NCI-H2029 (cell line): ENCODE measurements at places on chromosomes 4 and X.

DNA sequence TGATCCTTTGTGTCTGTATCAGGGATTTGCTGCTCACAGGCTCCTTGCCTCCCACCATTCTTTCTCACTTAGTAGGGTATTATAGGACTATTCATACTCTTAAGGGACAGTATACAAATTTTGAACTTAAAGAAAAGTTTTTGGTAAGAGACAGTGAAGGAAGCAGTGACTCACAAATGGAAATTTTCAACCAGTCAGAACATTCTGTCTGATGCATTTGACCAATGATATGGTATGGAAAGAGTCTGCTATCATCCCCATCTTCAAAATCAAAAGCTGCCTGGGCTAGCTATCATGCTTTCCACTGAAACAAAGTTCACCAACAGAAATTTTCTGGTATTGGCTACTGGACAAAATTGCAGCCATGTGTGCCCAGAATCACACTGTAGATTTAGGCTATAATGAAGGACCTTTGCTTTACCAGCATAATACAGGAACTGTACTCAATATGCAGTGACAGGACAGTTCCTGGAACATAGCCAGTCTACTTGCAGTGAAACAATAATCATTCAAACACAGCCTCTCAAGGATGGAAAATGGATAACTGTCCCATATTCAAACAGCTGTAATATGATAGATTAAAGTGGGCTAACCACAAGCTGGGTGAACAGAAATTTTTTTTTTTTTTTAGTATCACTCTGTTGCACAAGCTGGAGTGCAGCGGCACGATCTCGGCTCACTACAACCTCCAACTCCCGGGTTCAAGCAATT, 109.0 kb upstream of the ACSL4 start:
- no peak for DNase-seq

DNA sequence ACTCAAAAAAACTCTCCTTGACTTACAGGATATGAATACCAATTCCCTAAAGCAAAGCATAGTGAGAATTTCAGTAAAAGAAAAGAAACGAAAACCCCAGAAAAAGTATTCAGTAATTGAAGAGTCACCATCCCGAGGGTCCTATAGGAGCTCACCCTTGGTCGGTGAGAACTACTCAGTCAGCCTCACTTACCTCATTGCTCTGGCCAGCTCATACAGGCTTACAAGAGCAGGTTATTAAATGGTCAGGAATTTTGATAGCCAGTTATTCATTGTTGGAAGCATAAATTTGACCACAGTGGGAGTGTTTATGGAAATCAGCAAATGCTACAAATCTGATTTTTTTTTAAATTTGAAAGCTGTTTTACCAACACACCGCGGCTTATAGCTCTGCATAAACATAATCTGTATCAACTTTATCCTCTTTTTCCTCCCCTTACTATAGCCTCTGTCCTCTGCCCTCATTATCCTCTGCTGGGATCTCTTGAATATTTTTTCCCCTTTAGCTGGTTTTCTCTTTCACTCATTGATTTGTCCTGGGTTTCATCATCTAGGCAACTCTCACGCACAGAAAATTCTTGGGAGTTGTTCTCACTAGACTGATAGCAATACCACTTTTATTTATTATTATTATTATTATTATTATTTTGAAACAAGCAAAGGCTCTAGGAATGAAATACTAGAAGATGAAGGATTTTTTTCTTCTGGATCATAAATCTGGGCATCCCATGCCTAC, 11.0 kb upstream of the CXCL2 start:
- DNase-seq = no peak

DNA sequence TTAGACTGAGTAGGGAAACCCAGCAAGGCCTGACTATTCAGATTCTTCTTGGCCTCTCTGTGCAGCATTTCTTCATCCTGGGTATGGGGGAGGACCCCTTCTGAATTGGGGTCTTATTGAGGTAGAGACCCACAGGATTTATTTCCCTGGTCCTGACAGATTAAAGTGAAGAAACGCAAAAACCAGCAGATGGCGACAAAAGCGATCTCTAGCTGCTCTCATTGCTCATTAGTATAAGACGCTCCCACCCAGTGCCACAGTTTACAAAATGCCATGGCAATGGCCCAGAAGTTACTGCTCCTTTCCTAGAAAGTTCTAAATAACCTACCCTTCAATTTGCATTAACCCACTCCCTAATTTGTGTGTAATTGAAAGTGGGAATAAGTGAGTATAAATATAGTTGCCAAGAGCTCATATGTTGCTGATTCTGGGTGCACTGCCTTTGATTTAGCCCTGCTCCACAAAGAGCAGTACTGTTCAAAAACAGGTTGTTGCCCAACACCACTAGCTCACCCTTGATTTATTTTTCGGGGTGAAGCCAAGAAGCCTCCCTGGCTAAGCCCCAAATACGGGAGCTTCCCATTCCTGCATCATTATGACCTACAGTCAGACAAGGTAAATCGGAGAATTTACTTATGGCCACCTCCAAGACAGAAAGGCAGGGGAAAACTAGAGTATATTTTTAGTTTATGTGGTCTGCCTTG, 3.7 kb upstream of the BEX4 start:
- DNase-seq = peak; percentile 25

DNA sequence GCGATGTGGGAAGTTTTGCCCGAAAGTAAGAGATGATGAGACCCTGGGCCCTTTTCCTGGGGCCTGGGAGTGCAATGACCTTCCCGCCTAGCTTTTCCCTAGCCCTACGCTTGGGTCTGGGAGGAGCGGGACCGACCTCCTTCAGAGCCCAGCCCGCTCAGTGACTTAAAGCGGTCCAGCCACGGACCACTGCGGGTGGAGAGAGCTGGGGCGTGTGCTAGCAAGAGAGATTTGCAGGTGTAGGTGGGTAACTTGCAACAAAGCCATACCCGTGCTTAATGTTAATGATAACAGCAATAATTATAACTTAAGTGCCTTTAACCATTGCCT, 503 bp upstream of the PDE5A start:
- no peak for DNase-seq

GRCh38 chr4:37667197-37668100, 18.7 kb downstream of the RELL1 start:
- no peak for DNase-seq

- no peak for DNase-seq
Observed at GRCh38 chr4:188078116-188078515, 31.3 kb downstream of the TRIML2 start.

GRCh38 chr4:99841129-99841528, 24.5 kb downstream of the DAPP1 start:
- no peak for DNase-seq

DNA sequence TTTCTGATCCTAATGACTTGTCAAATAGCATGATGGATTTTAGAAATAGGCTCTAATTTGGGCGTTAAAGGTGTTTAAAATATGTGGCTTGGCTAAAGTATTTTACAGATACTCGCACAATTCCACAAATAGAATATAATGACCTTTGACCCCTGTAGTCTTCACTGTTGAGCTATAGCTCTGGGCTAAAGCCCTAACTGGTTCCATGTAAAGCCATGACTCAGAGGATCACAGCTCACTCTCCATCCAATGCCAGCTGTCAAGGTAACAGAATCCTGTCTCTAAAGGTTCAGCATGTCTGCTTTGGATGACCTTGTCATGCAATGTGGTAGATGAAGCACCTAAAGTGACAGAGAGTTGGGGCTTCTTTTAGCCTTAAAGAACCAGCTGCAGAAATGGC, 42.5 kb downstream of the TLR10 start:
- no peak for DNase-seq

DNA sequence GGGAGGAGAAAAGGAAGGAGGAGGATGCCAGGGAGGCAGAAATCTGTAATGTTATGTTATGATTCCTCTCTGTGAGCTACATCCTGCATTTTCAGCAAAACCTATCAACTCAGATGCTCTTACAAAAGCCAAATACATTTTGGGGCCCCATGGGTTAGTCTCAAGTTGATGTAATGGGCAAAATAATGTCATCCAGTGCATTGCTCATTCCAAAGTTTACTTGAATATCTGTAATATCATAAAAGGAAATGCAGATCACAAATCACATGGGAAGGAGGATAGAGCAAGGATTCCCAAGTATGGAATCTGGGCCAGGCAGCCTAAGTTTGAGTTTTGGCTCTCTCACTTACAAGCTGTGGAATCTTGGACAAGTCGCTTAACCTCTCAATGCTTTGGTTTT, 74.9 kb upstream of the SOD3 start:
- DNase-seq = no peak

DNA sequence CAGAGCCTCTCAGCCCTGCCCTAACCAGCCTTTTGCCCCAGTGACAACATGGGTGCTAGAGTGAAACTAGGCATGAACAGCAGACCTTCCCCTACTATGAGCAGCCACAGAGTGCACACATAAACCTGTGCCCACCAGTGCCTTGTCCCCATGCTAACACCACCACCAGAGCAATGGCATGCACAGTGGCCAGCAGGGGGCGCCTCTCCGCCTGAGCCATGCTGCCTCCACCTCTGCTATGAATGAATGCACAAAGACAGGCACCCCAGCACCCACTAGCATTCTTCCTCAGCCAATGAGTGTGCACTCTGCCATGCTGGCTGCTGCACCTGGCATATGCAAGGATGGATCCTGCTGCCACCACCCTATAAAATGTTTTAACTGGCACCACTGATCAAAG, 286.9 kb upstream of the FGF16 start:
- DNase-seq = no peak

DNA sequence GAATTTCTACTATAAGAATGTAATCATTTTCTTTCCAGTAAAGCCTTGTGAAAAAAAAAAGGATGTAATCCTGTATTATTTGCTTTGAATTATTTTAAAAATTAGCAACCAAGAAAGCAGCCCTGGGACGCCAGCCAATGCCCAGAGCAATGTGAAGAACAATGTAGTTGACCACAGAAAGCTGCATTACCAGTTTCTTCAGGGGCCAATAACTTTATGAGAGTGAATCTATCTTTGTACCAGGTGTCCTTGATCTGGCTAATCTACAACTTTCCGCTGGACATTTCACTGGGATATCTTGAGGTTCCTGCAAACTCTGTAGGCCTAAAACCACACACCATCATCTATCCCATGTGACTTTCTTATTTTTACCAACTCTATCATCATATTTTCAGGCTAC, 7.6 kb upstream of the KLHL2 start:
- DNase-seq = no peak

DNA sequence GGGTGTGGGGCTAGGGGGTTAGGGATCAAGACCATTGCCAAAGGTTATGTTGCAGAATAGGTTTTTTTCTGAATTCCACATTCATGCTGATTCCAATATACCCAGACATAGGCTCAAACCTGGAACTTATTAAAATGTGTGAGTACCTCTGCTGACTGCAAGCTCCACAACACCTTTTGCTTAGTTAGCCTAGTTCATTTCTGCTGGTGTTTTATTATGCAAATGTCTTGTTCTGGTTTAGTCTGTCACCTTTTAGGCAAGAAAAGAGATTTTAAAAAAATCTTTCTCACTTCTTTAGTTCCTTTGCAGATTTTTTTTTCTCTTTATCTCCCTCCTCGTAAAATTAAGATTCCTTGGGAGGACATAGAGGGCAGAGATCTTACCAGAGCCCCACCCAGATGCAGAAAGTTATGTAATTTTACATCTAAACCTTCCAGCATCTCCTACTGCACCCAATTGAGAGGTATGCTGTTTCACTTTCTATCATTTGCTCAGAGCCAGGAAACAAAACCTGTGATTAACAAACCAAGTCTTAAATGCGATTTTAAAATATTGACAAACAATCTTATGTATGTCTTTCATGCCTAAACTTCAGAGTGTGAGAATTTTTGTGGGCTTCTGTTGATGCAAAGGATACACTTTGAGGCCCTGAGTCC, 190.7 kb upstream of the CLNK start:
- DNase-seq = no peak

- no peak for DNase-seq
Observed at GRCh38 chrX:155998116-155998515, 620 bp downstream of the IL9R start.

DNA sequence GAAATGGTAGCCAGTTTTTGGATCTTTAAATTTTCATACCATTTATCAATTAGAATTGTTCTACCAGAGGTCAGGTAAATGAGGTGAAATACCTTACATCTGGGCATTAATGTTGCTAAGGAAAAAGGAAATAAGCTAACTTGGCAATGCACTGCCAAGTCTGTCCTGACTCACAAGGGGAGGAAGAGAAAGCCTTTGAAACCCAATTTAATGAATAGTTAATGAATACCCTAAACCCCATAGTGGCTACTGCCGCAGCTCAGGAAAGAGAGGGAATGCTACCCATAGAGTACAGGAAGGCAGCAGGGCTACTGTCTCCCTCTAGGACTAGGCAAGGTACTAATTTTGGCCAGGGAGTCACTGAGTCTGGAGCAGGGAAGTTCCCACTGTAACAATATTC, 16.8 kb upstream of the DHX15 start:
- DNase-seq = no peak

DNA sequence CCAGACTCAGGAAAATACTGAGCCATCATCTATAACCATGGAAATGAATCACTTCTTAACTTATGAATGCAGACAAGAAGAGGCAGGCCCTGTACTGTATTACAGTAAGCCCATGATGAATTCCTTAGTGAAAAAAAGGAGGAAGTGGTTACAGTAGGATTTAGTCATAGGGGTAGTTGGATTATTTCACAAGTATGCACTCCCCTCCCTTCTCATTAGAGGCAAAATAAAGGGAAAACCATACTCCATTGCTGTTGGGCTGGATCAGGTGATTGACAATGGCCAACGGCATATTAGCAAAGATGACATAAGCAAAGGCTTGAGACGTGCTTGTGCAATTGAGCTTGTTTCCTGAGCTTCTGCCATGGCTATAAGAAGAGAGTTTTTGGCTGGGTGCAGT, 181.1 kb upstream of the PRPS2 start:
- DNase-seq = no peak

DNA sequence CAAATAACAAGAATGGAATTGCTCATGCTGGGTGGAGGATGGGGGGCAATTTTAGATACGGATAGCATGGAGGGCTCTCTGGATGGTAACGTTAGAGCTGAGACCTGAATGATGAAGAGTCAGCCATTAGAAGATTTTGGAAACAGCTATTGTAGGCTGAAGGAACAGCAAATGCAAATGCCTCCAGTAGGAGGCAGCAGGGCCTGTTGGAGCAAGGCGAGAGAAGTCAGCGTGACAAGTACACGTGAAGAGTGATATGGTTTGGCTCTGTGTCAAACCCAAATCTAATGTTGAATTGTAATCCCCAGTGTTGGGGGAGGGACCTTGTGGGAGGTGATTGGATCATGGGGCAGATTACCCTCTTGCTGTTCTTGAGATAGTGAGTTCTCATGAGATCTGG, 59.3 kb upstream of the SOD3 start:
- no peak for DNase-seq

- DNase-seq = peak; percentile 72
Observed at GRCh38 chr4:139666735-139667281, 1.2 kb downstream of the MGST2 start.

- no peak for DNase-seq
Observed at GRCh38 chrX:107878106-107878505, 52.4 kb downstream of the MID2 start.

- DNase-seq = no peak
Observed at GRCh38 chr4:14132301-14132700, 504.8 kb upstream of the BOD1L1 start.

- DNase-seq = peak; percentile 45
Observed at GRCh38 chrX:120769576-120770341, 105.9 kb downstream of the CT47B1 start.

- DNase-seq = no peak
Observed at GRCh38 chrX:123408821-123409737, 225.0 kb downstream of the GRIA3 start.

GRCh38 chr4:152479428-152480026, 56.4 kb downstream of the FBXW7 start:
- no peak for DNase-seq
